Breast epithelium (tissue), 4 donors: ENCODE measurements at places on chromosomes 1 and 21.

GRCh38 chr1:54547601-54548388, at the start of gene ACOT11:
Gene ACOT11, plus strand, starts transcription at chr1:54548228. Its CDS starts 82 bp downstream, at chr1:54548310.
- DNase-seq = no peak

- no peak for DNase-seq
These were observed 176.3 kb upstream of the SGIP1 start for GRCh38 chr1:66357478-66358197.

- no peak for DNase-seq
These were observed 397.9 kb downstream of the BRINP2 start for GRCh38 chr1:177568622-177569021.

GRCh38 chr1:69994241-69994640, 211.1 kb downstream of the LRRC40 start:
- no peak for DNase-seq

GRCh38 chr21:43266534-43266933, 97.7 kb downstream of the CRYAA start:
- no peak for DNase-seq

DNA sequence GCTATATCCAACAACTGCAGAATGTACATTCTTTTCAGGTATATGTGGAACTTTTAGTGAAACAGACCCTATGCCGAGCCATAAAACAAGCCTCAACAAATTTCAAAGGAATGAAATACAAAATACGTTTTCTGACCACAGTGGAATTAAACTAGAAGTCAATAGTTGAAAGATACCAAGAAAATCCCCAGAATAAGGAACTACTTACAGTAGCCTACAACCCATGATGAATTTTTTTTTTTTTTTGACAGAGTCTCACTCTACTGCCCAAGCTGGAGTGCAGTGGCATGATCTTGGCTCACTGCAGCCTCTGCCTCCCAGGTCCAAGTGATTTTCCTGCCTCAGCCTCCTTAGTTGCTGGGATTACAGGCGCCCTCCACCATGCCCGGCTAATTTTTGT, 83.4 kb downstream of the RUNX3 start:
- no peak for DNase-seq

- no peak for DNase-seq
These were observed 1.1 kb upstream of the ZNF496 start for GRCh38 chr1:247332623-247333361.

DNA sequence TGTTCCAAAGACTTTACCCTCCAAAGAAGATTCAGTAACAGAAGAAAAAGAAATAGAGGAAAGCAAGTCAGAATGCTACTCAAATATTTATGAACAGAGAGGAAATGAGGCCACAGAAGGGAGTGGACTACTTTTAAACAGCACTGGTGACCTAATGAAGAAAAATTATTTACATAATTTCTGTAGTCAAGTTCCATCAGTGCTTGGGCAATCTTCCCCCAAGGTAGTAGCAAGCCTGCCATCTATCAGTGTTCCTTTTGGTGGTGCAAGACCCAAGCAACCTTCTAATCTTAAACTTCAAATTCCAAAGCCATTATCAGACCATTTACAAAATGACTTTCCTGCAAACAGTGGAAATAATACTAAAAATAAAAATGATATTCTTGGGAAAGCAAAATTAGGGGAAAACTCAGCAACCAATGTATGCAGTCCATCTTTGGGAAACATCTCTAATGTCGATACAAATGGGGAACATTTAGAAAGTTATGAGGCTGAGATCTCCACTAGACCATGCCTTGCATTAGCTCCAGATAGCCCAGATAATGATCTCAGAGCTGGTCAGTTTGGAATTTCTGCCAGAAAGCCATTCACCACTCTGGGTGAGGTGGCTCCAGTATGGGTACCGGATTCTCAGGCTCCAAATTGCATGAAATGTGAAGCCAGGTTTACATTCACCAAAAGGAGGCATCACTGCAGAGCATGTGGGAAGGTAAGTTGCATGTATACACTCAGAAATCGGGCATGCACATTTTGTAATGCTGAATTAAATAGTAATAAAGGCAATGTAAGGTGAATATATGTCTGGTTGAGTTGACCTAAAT, 97.2 kb downstream of the ZFYVE9 start:
- no peak for DNase-seq

DNA sequence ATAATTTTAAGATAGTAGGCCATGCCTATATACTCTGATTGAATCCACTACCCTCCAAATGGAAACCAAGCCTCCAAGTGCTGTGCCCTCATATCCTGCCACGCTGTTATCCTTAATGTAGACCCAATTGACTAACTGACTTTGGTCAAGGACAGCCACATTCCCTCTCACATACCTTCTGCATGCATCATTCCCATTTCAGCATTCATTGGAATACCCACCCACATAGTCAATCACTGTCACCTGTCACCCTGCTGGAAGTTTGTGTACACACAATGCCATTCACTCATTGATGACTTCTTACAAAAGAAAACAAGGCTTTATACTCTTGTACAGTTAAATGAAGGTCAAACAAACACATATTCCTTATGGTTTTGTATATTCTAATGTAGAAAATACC, 221.1 kb upstream of the PBX1 start:
- no peak for DNase-seq

DNA sequence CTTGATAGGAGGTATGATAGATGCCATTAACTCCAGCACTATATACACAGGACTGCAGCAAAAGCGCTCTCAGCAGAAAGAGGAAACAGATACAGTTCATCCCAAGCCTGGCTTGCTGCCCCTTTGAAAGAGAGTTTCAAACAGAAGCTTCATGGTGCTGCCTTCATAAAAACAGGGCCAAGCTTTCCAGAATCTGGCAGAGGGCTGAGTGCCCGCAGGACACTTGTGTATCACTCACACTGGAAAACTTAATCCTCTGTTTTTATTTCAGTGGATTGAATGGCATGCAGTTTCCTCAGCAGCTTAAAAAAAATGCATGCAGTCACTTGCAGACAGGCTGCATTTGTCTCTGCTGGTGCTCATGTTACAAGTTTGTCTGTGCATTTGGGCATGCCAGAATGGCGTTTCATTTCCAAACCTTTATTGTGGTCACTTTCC, 40.4 kb downstream of the KCNJ15 start:
- DNase-seq = peak; percentile 47

- no peak for DNase-seq
These were observed 81.5 kb upstream of the LBR start for GRCh38 chr1:225509376-225509707.

- DNase-seq = no peak
These were observed 108.7 kb downstream of the TOMM20 start for GRCh38 chr1:235019961-235020360.

DNA sequence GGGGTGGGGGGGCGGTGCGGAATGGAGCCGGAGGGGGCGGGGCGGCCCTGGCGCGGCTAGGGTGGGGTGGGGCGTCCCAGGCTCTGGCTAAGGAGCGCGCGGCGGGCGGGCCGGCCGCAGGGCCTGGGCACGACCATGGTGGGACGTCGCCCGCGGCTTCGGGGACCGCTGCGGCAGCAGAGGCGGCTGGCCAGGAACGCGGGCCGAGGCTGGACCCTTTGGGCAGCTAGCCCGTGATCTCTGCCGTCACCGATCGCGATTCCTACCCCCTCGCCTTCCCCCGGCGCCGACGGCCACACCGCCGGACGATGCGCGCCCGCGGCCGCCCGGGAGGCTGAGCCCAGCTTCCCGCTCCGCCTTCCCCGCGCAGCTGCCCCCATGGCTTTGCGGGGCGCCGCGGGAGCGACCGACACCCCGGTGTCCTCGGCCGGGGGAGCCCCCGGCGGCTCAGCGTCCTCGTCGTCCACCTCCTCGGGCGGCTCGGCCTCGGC, at the start of gene MAP3K21:
TSS of gene MAP3K21 (plus strand) at position 74 of the 491 bp plus-strand sequence. CDS start at position 379, 305 bp downstream.
- DNase-seq = no peak

DNA sequence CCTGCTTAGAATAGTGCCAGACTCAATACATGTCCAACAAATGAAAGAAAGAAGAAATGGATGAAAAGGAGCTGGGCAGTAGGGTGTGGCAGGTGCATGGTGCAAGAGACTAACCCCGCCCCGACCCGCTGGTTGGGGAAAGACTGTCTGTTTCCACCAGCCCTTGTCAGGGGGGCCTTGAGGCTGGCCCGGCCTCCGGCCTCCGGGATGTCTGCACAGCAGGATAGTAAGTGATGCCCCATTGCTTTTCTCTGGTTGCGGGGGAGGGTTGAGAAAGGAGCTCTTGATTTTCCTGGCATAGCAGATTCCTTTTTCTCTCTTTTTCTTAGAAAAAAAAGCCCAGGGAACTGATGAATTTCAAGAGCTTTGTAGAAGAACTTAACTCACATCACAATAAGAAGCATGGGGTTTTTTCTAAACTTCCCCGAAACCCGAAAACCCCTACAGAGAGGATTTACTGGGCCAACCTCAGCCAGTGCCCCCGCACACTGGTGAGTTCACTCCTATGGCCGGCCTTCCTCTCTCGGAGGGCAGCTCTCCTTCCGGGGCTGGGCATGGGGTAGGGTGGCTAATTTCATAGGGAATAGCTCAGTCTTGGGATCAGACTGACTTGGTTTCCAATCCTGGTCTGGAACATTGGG, 12.5 kb upstream of the TTC22 start:
- no peak for DNase-seq

DNA sequence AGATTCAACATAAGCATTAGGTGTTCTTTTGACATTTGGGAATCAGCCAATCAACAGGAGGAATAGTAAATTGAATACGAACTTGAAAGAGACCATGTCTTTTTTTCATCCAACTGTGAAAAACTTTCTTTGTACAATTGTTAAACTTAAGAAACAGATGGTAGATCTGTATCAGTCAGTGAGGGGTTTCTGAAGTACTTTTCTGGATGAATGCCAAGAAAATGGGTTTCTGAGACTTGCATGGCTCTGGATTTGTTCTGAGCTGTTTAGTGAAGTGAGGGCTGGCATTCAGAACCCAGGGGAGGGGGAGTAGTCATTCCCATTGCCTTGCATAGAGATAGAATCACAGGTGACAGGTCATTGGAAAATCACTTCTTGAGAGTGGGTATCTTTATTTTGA, 37.4 kb downstream of the PTPRC start:
- no peak for DNase-seq

GRCh38 chr1:156451505-156452160, 48.9 kb downstream of the MEF2D start:
- DNase-seq = no peak

GRCh38 chr1:24190983-24191461, 3.9 kb upstream of the IFNLR1 start:
- no peak for DNase-seq

DNA sequence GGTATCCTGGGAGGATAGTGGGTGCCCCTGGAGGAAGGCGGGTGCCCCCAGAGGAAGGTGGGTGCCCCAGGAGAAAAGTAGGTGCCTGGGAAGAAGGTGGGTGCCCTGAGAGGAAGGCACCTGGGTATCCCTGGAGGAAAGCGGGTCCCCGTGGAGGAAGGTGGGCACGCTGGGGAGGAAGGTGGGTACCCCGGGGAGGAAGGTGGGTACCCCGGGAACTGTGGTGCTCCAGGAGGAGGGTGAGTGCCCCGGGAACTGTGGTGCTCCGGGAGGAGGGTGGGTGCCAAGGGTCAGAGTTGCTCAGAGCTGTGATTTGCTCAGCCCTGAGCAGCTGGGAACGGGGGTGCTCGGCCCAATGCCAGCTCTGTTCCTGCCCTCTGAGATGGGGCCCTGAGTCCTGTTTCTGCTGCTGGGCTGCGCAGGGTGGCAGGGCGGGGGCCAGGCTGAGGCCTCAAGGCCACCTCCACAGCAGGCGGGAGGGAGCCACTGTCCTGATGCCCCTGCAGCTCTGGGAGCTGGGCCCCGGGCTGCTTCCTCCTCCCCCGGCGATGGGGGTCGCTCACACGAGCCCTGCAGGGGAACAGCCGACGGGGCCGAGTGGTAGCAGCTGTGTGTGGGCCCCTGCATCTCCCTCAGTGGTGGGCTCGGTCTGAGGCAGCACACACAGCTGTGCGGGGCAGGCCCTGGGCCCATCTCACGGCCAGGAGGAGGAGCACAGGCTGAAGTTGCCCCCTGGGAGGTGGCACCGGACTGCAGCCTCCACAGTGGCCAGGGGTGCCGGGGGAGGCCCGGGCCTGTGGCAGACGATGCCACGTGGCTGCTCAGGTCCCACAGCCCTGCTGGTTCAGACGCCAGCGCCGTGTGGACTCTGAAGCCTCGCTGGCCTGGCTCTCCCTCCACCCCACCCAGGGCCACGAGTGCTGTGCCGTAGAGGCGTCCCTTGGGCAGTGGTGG, 57.4 kb downstream of the SLX9 start:
- DNase-seq = no peak

DNA sequence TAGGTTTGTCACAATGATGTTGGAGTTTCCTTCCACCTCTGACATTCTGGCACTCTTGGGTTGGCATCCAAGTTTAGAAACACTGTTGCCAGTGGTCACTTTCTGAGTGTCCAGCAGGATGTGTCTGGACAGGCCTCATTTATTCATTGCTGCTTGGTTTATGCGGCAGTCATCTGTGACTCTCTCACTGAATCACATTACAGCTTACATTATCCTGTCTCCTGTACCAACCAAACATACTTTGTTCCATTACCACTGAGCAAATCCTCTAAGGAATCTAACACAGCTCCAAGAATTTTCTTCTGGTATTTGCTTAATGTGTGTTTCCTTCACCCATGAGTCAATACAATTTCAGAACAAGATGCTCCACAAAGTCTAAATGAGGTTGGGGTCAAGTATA, 19.9 kb downstream of the SGIP1 start:
- DNase-seq = no peak

- no peak for DNase-seq
These were observed 8.8 kb downstream of the GIPC2 start for GRCh38 chr1:78054559-78054958.

- no peak for DNase-seq
These were observed 97.8 kb downstream of the SLC45A1 start for GRCh38 chr1:8415526-8416278.
